ENCODE measurements at places on chromosomes 16 and 17.

DNA sequence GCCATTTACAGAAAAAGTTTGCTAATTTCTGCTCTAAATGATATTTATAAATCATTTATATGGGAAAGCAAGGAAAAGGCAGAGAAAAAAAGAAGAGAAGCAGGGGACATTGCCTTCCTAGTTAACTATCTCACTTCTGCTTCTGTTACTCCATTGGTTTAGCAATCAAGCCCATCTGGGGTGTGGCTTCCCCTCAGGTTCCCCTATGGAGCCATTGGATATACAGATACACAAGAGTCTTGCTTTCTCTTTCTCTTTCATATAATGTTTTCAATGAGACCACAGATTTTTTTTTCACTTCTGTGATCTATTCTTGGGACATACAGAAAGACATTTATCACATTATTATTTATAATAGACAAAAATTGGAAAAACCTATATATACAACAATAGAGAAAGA is 105.6 kb upstream of the TOM1L1 start:
- DNase-seq: no peak

GRCh38 chr16:582614-583331 is 7.1 kb upstream of the RAB40C start:
- no peak for DNase-seq

- DNase-seq: no peak
Measured at GRCh38 chr17:64120159-64120810, 9.7 kb downstream of the ERN1 start.

DNA sequence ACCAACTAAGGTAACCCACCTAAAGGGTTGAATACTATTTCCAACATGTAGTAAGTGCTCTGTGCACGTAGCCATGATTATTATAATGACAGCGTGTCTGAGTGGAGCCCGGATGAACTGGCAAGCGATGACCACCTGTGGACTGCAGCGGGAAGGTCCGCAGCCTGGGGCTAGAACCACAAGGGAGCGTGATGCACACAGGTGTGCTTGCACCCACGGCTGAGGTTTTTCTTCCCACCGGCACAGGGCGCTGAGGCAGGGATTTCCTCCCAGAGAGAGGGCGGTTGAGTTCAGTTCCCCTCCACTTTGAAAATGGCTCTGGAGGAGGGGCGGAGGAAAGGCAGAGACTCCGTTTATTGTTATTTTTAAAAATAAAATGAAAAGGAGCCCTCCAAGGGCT is 221.7 kb upstream of the HSBP1 start:
- no peak for DNase-seq

DNA sequence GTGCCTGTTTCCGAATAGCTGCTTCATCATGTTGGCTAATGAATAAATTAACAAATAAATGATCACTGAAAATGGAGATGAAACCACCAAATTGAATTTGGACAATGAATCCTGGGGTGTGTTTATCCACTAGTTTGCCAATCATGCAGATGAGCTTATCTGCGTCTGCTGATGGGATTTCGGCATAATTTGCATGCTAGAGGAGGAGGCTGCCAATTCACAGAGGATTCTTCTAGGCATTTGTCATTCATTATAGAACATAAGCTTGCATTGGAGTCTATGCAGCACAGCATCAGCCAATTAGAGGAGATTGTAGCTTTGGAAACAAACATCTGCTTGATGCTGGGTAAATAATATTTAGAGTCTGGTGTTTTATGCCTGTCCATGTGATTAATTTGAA is 123.1 kb downstream of the NPIPB5 start:
- no peak for DNase-seq

DNA sequence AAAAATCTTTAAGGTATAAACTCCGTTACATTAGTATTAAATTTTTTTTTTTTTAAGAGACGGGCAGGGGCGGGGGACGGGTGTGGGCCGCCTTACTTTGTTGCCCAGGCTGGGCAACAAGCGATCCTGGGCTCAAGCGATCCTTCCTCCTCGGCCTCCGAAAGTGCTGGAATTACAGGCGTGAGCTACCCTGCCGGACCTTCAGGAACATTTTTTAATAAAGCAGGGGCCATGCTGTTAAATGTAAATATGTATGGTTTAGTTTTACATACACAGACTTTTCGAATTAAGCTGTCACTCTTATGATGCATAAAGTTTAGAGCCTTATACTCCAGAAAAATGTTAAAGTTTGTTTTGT is 2.4 kb downstream of the PPM1D start:
- no peak for DNase-seq

GRCh38 chr16:78240459-78241222 is 141.2 kb downstream of the WWOX start:
- DNase-seq: no peak

DNA sequence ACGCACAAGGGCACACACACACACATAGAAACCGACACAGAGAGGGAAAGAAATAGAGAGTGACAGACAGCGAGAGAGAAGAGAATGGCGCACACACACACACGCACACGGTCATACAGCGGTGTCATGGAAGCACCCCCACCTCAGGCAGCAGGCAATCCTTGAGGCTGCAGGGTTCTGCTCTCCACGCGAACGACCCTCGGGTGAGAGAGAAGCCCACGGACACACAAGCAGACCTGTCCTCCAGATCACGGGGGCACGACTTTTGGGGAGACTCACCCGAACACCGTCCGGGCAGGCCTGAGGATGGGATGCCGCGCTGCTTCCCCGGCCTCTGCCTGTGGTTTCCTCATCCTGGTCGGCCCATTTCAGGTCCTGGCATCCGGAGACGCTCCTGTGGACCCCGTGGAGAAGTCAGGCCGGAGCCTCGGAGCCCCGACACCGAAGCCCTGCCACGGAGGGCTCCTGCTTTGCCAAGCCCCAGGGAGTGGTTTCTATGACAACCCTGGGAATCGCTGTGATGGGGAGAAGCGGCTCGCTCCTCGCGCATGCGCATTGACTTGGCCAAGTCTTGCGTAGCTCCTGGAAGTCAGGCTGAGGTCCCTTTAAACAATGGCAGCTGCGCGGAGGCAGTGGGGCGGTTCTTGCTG is 118.2 kb upstream of the KCNJ18 start:
- DNase-seq: peak; percentile 8

DNA sequence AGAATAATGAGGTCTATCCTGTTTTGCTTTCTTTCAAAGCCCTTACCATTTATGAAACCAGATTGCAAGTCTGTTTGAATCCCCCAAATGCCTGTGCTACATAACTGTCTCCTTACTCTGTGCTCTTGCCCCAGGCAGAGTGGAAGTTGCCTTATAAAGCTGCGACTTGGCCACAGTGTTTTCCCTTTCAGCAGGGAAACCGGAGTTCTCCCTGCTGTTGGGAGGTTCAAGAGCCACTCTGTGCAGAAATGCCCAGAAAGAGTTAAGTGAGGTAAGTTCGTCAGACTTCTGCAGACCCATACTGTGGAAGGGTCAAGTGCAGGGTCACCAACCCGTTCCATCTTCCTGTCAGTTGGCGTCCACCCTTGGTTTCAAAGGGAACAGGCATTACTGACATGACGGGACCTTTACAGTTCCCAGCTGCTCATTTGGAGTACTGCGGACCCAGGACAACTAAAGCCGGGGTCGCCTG is 508.9 kb downstream of the WWOX start:
- DNase-seq: no peak

- peak; percentile 74 for DNase-seq
Measured at GRCh38 chr17:45248132-45248957, 13.5 kb downstream of the SPATA32 start.

- peak; percentile 91 for DNase-seq
Measured at GRCh38 chr17:47889734-47890529, 6.1 kb upstream of the SP2 start.

DNA sequence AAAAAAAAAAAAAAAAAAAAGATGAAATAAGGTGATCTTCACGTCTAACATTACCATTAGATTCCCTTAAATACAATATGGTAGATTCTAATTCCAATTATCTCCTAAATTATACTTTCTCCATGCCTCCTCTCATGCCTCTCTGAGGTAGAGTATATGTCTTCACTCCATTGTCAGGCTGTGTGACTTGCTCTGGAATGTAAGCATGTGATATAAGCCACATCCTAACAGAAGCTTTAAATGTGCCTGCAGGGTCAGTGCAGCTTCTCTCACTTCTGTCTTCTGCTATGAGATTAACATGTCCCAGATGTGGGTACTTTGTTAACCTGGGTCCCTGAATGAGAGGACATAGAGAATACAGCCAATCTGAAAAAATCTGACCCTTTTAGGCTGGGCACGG is 32.6 kb downstream of the MED13 start:
- no peak for DNase-seq

DNA sequence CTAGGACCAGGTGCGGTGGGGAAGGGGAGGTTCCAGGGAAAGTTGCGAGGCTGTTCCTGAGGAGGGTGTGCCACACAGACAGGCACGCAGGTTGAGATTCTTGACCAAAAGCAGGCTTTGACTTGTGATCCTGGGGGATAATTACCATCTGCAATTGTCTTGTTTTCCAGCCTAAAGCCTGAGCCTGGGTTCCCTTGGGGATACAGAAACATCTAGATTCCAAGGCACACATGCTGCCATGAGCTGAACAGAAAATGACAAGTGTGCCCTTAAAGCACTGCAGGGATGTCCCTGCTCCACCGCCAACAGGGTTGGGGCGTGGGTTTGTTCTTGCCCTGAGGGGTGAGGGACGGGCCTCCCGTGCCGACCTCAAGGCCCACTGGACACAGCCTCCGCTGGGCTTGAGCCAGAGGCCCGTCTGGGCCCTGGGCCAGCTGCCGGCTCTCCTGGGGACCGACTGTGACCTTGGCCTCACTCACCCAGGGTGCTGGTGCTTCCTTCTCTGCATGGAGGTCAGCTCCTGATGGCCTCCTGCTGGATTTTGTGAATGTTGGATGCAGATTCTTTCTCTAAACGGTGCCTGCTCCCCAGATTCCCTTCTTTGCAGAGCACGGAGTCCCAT is 14.0 kb downstream of the CA5A start:
- no peak for DNase-seq

DNA sequence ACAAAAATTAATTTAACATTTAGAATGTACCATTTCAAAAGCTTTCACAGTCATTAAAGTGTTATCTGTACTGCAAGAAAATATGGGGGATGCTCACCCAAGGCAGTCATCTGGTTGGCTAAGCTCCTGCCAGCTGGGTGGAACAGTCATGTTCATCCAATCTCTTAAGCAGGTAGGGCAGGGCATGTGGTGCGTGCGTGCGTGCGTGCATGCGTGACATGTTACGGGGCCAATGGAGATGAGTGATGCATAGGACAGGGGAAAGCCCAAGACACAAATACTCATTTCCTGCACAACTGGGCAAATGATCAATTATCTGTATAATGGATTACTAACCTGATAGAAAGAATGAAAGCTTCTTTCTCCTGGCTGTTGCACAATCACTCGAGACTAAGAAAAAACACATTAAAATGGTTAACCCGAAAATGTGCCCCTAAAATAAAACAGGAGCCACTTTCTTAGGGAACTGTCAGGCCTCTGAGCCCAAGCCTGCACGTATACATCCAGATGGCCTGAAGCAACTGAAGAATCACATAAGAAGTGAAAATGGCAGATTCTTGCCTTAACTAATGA is 104.4 kb downstream of the MYO1D start:
- no peak for DNase-seq

GRCh38 chr17:18144855-18145254 is 36.3 kb downstream of the MYO15A start:
- DNase-seq: no peak

DNA sequence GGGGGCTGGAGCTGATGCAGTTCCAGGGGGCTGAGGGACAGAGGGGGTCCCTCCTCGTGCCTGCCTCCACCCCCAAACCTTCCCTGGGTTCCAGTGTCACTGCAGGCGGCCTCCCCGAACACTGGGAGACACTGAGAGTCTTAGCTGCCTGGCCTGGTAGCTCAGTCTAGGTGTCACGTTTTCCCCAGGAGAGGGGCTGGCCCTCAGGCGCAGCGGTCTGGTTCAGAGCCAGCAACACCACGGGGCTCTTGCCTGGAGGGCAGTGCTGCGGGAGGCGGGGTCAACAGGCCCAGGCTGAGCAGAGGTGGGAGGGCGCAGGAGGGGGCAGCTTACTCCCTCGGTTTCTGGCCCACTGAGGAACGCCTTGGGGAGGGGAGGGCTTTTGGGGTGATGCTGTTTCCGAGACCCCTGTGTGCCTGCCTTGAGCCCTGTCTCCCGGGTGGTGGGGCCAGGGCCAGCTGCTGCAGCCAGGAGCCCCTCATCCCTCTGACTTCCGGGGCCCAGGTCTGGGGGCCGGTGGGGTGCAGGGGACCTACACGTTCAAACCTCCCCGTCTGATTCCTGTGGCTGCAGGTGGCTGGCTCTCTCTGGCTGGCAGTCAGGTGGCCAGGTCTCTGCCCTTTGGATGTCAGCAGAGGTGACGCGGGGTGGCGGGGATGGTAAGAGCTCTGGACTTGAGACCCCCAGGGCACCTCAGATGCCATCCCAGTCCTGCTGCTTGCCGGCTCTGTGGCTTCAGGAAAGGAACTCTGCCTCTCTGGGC is 89.3 kb upstream of the GSE1 start:
- no peak for DNase-seq

GRCh38 chr17:78278139-78278741 is 46.8 kb downstream of the TMEM235 start:
- no peak for DNase-seq

DNA sequence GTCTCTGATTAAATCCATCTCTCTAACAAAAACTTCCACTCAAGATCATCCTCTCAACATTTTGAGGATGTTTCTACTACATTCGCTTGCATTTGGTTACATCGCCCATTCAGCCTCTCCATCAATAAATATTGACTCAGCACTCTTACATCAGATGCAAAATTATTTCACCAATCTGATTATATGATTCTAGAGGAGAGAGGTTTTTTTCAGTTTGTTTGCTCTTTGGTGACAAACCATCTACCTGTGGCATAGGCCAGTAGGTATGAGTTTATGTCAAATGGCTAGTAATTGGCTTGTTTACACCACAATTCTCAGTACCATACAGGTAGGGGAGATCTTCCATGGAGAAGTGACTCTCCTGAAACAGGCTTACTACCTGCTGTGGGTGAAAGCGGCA is 52.3 kb downstream of the TOX3 start:
- DNase-seq: no peak

- DNase-seq: no peak
Measured at GRCh38 chr16:65896448-65897153, 469.9 kb upstream of the CDH5 start.

DNA sequence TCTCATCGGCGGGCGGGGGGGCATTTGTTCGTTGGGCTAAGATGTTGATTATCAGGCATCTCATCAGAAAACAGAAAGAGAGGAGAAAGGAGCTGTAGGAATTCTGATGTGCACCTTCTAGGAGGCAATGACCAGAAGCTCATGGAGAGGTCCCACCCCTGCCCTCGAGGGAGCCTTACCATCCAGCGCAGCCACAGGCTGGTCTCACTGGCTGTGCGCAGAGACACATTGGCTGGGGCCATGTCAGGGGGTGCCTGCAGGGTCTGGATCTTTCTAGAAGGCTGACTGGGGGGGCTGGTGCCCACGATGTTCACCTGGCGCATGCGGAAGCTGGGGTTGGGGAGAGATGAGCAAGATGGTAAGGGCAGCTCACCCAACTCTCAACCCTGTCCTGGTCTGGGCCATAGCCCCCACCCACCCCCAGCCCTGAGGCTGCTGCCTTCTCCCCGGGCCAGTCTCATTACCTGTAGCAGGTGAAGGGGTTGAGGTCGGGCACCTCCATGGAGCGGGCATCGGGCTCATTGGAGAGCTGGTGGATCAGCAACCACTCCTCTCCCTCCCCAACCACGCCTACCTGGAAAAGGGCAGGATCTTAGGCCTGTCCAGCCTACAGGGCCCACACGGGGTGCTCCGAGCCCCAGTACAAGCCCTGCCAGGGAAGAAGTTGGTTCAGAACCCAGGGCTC is 86.2 kb upstream of the CDC42EP4 start:
- DNase-seq: no peak

- DNase-seq: no peak
Measured at GRCh38 chr17:58391302-58391984, 25.9 kb downstream of the RNF43 start.
